ENCODE measurements at places on chromosomes 7 and 10.

- no peak for DNase-seq
Measured at GRCh38 chr7:39228946-39229345, 251.2 kb downstream of the POU6F2 start.

DNA sequence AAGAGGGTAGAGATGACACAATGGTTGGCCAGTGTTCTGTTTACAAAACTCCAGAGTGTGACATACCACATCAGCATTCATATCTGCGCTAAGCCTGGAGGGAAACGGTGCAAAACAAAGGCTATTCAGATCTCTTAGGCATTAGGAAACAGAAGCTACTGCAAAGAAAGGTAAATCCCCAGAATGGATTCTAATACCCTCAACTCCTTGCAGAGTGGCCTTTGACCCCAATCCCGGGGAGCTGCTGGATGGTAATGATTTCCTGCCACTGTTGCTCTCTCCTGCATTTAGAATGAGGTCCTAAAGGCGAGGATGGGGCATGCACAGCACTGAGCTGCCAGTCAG lies 65.2 kb downstream of the AOAH start:
- no peak for DNase-seq

- DNase-seq = no peak
Measured at GRCh38 chr7:151387161-151388006, 22.5 kb downstream of the WDR86 start.

GRCh38 chr10:102234888-102235597 lies 6.3 kb downstream of the PITX3 start:
- DNase-seq = no peak

DNA sequence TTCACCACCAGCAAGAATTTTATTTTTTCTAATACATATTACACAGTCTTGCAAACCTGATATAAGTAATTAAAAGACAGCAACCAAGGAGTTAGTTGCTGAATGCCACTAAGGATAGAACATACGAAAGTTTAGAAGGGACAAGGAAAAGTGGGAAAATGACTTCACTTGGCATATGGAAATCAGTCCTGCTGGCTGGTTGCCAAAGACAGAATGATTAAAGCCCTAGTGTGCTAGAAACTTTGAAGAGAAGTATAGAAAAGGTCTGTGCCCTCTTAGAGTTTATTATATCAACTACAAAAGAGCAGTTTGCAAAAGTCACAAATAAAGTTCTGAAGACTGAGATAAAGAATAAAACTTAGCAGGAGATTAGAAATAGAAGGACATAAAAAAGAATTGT lies 5.8 kb upstream of the YAE1 start:
- no peak for DNase-seq

DNA sequence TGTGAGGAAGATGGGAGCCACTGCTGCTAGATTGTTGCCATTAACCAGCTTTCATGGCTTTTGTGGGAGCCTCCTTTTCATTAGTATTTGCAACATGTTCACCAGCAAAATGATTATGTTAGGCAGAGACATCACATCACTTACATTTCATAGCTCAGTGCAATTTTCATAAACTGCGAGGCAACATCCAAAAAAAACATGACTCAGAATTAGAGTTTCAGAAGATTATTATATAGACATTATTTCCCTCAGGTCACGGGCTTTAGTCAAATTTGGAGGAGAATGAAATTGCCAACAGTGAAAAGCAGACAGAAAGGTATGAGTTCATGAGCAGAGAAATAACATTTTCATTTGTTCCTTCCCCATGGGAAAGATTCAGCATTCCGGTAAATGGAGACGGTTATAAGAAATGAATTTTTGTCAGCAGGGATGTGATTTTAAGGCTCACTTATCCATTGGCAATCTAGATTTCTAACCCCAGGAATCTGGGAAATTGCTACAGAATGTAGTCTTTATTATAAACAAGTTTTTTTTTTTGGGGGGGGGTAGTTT lies 573.2 kb downstream of the AUTS2 start:
- no peak for DNase-seq

- no peak for DNase-seq
Measured at GRCh38 chr7:42688056-42688371, 223.9 kb downstream of the C7orf25 start.

GRCh38 chr7:42065942-42066341 lies 171.1 kb downstream of the GLI3 start:
- no peak for DNase-seq

GRCh38 chr7:20798081-20798693 lies 11.5 kb upstream of the SP8 start:
- no peak for DNase-seq

DNA sequence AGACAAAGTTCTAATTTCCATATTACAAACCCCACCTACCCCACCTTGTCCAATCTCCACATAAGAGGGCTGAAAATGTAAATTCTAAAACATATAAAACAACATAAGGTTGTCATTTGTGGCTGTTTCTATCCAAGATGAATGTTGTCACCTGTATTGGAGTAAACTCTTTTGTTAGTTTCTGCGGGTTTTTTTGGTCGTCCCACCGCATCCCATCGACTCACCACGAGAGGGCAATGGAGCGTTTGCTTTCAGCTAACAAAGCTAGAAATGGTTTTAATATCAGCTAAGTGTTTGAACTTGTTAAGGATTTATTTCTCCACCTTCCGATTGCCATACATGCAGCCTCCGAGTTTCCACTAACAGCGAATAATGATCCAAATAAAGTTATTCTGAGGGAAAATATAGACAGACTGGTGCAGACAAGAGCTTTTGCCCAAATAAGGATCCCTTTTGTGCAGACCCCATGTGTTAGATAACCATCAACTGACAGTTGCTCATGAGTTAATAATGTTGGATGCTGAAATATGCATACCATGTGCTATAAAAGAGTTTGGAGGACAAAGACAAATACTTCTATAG lies 137.2 kb downstream of the ARID5B start:
- DNase-seq = no peak

DNA sequence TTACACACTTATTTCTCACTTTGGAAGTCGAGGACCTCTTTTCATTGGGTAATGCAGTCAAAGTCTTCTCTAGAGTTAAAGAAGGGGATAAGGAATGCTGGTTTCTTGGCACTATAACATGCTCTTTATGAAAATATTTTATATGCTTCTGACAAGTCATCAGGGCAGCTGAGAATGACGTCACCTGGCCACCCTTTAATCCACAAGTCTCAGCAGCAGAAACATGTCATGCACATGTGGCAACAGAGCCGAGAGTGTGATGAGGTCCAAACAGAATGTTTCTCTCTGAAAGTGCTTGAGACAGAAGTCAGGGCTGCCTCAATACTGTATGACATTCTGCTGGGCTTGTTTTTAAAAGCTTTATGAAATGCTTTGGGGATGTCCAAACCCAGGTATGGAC lies 63.5 kb upstream of the C10orf90 start:
- no peak for DNase-seq

DNA sequence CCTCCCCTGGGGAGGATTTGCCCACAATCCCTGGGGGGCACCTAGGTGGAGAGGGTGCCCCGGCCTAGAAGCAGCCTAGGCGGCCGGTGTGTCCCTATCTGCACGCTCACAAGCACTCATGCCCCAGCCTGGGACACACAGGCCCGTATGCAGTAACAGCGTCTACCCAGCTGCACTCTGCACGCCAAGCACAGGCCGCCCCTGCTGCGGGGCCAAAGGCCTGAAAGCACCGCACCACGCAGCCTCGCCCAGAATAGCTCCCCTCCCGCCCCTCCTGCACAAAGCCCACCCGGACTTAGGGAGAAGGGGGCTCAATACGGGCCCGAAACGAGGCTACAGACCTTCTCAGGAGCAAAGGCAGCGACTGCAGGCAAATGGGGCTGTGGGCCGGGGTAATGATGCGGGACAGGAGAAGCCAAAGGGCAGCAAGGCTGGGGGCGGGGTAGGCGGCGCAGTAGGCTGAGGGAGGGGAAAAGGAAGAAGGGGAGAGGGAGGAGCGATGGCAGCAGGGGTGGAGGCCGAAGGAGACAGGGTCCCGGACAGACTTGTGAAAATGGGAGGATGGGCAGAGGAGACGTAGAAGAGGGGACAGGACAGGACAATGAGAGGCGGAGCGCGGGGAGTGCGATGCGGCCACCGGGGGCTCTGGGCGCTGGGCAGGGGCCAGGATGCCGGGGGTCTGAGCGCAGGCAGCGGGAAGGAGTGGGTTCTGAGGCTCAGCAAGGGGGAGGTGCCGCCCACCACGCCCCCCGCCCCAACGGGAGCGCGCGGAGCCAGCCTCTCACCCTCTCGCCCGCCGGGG lies 544 bp downstream of the GPRIN2 start:
- no peak for DNase-seq

- DNase-seq = peak; percentile 81
Measured at GRCh38 chr10:98301664-98302319, 33.8 kb upstream of the LOXL4 start.

DNA sequence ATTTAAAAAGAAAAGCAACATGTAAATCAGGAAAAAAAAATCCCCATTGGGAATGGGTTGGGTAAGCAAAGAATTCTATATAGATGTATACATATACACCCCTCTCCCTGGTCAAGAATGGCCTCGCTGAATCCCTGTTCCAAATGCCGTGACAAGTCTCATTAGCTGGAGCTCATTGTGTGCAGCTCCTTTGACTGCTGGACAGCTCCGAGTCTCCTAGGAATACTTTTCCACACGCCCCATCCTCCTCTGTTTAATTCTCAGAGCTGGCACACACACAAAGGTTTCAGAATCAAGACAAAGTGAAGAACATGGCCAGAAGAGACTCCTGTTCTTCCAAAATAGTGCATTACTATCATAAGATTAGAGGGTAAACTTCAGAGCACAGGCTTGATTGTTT lies 130.9 kb upstream of the MKLN1 start:
- no peak for DNase-seq

DNA sequence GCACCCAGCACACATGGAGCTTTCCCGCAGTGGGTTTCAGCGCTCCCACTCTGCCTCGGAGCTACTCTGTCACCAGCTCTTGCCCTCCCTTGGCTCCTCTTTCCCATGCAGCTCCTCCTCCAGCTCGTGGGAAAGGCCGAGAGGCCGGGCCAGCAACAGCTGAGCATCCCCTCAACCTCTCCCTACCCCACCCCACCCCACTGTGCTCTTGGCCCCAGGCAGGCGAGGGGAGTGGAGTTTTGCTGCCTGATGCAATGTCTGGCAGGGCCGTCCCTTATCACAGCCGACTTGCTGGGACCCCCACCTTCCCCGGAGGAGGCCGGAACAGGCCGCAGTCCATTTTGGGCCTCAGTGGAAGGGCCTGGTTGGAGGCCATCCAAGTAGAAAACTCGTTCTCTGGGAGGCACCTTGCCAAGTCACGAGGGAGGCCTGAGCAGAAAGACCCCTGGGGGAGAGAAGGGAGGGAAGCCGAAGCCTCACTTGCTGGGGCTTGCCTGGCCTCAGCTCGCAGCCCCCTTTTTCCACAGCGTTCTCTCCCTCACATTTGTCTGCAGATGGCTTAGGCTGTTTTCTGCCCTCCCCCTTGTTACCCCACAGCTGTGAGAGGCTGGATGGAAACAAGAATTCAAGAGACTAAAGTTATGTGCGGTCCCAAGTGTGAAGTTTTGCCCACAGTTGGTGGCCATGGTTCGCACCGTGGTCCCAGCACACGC lies 35.3 kb downstream of the CHST3 start:
- peak; percentile 76 for DNase-seq

- no peak for DNase-seq
Measured at GRCh38 chr10:126065751-126066377, 169.5 kb downstream of the FANK1 start.

DNA sequence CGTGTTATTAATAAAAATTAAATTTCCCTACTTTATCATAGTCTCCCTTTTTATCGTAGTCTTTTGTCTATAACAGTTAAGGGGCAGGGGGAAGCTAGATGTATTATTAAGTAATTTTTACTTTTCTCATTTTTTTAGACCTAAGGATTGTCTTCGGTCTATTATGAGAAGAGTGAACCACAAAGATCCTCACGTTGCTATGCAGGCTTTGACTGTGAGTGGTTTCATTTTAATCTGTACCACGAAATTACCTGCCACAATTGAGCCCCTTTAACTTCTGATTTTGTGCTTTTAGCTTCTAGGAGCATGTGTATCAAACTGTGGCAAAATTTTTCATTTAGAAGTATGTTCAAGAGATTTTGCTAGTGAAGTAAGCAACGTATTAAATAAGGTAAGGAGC lies 40.6 kb downstream of the STAM start:
- no peak for DNase-seq

GRCh38 chr7:142557971-142558582 lies 191.2 kb upstream of the PRSS1 start:
- DNase-seq = peak; percentile 16

DNA sequence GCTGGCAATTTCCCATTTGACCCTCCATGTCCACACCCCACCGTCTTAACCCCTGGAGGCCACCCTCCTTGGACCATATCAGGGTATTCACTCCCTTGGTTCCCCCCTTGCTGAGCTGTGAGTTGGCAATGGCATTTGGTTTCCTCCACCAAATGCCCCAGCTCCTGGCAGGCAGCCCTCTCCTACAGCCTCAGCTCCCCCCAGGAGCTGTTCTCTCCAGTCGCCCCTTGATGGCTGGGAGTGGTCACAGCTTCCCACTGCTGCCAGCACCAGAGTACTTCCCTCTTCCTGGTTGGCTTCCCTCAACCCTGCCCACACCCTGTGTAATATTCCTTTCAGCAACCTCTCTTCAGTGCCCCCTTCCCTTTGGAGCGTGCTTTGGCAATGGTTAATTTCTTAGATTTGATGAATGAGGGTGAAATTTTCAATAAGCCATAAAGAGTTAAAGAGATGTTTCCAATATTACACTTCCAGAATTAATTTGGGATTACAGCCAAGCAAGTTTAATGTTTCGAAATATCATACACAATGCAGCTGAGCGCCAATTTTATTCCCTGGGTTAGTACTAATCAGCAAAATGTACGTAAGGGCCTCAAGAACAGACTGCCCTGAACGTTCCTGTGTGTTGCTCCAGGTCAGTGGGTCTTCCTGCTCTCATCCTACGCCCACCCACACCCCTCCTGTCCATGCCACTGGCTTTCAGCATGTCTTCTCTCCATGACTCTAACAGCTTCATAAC lies 207.1 kb upstream of the NFE2L3 start:
- DNase-seq = no peak

DNA sequence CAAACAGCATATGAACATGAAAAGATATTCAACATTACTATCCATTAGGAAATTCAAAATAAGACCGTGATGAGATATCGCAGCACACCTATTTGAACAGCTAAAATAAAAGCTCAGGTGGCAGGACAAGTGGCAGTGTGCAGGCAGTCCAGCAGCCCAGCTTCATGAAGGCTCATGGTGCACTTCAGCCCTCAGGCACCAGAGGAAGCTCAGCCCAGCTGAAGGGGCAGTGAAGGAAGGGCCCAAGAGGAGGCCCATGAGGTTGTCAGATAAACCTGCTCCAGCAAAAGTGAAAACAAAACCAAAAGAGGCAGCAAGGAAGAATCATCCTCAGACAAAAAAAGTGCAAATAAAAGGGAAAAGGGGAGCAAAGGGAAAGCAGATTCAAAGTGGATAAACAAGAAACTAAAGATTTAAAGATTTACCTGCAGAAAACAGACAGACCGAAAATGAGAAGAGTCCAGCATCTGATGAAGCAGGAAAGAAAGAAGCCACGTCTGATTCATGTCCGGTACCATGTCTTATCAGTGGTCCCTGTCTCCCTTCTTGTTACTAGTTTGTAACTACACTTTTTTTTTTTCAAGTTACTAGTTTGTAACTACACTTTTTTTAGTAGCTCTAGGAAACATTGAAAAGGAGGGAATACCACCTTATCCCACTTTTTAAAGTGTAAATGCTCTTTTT lies 15.0 kb upstream of the FAM24B start:
- no peak for DNase-seq
